Right hindlimb (tissue), 1 donor: ENCODE measurements at places on chromosomes 7 and 10.

GRCh38 chr7:103824251-103824650 lies 165.2 kb downstream of the RELN start:
- DNase-seq: no peak

DNA sequence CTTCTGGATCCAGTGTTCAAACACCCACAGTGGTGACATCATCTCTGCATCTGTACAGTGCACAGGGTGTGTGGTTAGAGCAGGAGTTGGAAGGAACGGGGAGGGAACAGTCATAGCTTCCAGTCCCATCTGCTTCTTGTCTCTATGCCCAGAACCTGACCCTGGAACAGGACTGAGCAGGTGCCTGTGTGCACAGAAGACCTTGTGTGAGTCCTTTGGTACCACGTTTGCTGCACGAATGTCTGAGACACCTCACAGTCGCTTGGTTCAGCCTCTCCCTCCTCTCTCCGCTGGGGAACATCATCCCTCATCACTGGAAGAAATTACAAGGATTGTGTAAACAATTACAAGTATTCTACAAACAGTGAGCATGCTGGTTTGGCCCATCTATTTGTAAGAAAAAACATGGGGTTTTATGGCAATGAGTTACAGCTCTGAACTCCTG lies 243.0 kb upstream of the KLF6 start:
- DNase-seq: no peak

DNA sequence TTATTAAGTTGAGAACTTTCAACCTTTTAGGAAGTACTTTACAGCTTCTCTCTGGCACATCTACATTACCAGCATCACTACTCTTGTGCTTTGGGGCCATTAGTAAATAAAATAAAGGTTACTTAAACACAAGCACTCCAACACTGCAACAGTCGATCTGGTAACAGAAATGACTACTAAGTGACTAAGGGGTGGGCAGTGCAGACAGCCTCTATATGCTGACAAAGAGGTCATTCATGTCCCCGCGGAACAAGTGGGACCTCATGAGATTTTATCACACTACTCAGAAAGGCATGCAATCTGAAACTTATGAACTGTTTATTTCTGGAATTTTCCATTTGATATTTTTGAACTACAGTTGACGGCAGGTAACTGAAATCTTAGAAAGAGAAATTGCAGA lies 111.3 kb upstream of the DNAJB12 start:
- no peak for DNase-seq

DNA sequence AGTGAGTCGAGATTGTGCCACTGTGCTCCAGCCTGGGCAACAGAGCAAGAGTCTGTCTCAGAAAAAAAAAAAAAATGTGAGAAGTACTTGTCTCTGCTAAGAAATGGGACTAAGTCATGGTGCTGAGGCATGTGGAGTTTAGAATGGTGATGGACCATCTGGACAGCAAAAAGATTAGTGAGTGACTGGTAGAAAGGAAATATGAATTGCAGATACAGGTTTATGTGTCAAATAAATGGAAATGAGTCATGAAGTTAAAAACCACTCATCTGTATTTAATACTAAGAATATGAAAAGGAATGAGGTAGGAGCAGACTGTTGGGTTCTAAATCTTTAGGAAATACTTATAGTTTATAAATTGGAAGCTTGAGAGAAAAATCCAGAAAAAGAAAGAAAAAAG lies 625.7 kb upstream of the ANKRD30A start:
- DNase-seq: no peak
